ENCODE measurements at places on chromosomes 4 and X. TPM values are rescaled to one million over a fixed set of nuclear protein-coding genes. Genes with fewer than 3 reads are reported as not detected.

GRCh38 chrX:30153881-30154260 lies 61.5 kb upstream of the MAGEB2 start:
- DNase-seq = no peak

DNA sequence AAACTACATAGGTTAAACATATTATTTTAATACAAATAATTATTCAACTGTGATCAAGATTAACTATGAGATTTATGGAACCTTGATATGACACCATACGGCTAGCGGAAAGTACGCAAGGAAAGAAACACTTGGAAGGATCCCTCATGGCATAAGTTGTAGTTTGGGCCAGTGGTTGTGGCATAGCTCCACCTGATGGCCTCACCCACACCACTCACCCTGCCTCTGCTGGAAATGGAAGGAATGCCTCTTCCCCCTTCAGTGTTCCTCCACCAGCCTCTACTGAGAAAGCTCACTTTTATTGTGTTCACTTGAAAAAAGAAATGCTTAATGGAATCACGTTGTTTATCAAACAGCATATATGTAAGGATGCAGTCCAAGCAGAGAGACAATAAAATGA lies 86.4 kb downstream of the BMP15 start:
- no peak for DNase-seq

DNA sequence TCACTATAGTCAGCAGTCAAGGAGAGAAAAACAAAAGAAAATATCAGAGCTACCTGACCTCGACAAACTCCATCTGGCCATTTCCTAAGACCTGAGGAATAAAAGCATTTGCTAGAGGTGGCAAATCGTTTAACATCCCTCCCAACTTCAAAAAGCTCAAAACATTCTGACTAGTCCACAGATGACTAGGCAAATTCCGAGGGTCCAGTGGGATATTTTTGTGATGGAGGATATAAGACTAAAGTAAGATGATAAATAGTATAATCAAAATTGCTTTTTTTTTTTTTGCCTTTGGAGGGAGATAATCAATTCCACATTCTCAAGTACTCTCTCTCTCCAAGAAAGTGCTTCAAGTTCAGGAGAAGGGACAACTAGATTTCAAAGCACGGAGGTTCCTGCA lies 119.1 kb upstream of the ETNPPL start:
- DNase-seq = no peak

DNA sequence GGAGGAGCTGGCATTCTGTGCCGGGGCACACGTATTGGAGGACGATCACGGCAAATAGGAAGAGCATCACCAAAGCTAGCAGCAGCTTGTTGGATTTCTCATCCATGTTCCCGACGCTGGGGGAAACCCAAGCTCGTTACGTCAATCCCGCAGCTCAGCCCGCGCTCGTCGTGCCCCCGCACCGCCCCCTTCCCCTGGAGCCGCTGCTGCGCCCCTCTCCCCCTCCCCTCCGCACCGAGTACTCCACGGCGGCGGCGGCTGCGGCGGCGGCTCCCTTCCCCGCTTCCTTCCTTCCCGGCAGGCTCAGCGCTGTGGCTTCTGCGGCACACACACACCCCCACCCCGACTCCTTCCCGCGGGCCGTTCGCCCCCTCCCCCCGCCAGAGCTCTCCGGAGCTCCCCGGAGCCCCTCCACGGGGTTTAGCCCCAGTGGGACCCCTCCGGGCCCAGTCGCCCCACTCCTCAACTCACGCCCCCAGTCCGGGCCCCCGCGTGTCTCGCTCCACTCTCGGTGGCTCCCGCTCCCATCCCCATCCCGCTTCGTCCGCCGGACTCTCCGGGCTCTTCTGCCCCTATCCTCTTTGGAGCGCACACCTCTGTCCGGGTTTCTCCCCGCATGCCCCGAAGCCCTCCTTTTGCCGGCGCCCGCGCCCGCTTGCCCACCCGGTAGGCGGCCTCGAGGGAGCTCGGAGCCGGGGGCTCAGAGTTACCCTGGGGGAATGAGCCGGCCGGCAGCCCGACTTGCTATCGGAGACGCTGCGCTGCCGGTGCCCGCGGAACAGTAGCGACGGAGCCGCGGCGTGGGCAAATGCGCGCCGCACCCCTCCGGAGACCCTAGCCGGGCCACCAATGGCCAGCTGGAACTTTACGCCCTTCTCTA lies 978 bp downstream of the HS6ST2 start:
- no peak for DNase-seq

DNA sequence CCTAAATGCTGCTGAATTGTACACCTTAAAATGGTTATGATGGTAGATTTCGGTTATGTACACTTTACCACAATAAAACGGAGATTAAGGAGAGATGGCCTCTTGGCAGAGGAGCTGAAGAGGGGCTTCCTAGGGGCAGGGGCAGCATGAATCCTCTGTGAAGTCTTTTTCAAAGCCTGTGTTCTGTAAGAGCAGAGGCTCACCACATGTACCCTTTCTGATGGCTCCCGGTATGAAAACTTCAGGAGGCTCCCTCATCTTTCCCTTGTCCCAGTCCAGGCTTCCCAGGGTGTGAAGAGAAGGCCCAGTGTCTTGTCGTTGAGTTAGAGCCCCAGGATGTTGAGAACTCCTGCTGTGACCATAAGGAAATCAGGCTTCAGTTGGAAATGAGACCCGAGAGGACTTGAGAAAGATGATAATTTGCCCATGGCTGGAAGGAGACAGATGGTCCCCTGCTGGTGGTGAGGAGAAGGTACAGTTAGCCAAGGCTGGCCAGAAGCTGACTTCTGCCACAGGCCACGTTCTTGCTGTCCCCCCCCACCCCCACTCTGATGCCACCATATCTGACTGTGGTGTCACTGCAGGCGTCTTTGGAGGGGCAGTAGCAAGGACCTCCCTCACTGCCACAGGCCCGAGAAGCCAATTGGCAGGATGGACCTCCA lies 31.8 kb upstream of the MTM1 start:
- DNase-seq = no peak

DNA sequence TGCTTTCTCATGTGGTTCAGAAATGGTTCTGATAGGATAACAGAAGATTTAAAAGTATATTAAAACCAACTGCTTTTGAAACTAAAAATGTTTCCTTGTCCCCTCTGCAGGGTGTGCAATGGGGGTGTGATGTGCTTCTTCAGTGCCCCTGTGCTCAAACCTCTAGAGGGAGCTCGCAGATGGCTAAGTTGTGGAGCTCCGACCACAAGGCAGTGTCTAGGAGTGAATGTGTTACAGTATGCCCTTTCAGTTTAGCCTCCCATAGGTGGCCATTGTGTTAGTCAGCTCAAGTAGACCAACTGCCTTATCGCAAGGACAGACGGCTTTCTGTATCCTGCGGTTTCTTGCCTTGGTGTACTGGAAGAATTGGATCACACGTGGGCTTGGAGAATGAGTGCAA lies 130.5 kb downstream of the TENT5D start:
- no peak for DNase-seq

- DNase-seq = no peak
Observed at GRCh38 chr4:55500072-55500471, 46.6 kb downstream of the CLOCK start.

GRCh38 chr4:84578540-84579402 lies 4.2 kb upstream of the CDS1 start:
- no peak for DNase-seq

Gene CENPVL2
- not detected for total RNA-seq

Gene VBP1
- total RNA-seq = 32.0 TPM

Gene CABS1
- not detected for total RNA-seq

Gene MID2
- total RNA-seq = 43.4 TPM
